ENCODE measurements at places on chromosomes 4 and X.
A peak's percentile ranks its signal among the peaks of the same experiment; 100 is the strongest.

DNA sequence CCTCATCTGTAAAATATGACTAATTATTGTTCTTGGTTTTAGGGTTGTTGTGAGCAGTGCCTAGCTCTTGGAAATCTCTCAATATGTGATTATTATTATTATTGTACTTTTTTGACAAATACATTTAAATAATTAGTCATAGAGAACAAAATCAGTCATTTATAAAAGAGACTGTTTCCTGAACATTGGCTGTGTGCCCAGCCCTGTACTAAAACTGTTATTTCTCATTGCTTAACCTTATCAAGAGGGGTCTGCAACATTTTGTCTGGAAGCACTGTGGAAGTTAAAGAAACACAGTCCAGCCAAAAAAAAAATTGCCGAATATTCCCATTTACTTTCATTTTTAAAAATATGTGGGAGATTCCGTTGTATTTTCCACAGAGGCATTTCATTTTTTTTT, 989.2 kb upstream of the SLIT2 start:
- no peak for DNase-seq

DNA sequence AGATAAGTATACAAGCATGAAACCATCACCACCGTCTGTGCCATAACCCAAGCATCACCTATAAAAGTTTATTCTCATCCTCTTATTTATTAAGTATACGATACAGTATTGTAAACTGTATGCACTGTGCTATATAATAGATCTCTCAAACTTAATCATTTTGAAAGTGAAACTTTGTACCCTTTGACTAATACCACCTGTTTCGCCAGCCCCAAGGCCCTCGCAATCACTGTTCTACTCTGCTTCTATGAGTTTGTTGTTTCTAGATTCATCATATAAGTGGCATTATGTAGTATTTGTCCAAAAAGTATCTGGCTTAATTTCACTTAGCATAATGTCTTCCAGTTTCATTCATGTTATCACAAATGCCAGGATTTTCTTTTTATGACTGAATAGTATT, 72.1 kb upstream of the DOCK11 start:
- peak; percentile 3 for DNase-seq

GRCh38 chrX:118975831-118976598, 1.6 kb downstream of the LONRF3 start:
- DNase-seq, result peak; percentile 40

DNA sequence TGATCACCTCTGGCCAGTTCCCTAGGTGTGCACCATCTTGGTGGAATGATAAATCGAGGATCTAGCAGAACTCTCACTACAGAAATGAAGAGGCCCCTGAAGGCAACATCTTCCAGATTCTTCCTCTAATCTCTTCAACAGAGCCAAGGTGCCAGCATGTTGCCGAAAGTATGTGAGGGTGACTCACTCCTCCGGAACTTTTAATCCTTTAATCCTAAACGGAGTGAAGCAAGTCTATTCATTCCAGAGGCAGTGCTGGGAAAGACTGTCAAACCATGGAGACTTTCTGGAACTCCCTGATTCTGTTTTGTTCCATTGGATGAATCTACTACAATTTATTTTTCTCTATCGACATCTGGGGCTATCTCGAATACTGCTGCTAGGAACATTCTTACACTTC, 68.7 kb downstream of the SUPT20HL2 start:
- DNase-seq, result no peak

DNA sequence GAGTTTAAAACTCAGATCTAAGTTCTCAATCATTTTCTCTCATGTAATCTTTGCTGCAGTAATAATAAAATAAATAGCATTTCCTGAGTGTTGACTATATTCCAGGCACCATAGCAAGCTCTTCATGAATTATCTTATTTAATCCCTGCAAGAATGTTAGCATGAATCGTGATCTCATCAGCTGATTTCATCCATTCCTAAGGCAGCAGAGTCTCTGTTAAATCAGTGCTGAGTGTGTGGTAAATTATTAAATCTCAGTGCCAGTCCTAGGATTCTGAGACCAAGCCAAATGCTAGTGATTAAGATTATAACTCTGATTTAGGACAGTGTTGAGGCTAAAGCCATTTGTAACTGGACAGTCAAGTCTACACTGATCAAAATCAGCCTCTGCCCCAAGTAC, 240.3 kb upstream of the TAPT1 start:
- no peak for DNase-seq

GRCh38 chr4:8788174-8788573, 83.5 kb downstream of the HMX1 start:
- no peak for DNase-seq

- no peak for DNase-seq
Measured at GRCh38 chr4:71415491-71415890, 76.7 kb downstream of the SLC4A4 start.

DNA sequence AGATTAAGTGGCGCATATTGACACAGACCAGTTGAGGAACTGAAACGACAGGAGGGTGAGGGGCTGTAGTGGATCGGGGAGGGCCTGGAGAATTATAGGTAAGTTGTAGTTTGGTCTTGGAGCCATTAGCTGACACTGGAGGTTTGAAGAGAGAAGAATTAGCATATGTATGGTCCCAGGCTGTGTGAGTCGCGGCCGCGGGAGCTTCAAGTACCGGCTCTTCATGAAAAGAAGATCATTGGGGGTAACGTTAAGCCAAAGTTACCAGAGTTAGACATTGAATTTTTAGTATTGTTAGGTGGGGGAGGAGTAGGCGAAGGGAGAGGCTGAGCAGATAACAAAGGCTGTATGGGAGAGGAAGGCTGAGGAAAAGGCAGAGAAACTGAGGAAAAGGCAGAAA, 56.5 kb downstream of the ZNF674 start:
- no peak for DNase-seq

DNA sequence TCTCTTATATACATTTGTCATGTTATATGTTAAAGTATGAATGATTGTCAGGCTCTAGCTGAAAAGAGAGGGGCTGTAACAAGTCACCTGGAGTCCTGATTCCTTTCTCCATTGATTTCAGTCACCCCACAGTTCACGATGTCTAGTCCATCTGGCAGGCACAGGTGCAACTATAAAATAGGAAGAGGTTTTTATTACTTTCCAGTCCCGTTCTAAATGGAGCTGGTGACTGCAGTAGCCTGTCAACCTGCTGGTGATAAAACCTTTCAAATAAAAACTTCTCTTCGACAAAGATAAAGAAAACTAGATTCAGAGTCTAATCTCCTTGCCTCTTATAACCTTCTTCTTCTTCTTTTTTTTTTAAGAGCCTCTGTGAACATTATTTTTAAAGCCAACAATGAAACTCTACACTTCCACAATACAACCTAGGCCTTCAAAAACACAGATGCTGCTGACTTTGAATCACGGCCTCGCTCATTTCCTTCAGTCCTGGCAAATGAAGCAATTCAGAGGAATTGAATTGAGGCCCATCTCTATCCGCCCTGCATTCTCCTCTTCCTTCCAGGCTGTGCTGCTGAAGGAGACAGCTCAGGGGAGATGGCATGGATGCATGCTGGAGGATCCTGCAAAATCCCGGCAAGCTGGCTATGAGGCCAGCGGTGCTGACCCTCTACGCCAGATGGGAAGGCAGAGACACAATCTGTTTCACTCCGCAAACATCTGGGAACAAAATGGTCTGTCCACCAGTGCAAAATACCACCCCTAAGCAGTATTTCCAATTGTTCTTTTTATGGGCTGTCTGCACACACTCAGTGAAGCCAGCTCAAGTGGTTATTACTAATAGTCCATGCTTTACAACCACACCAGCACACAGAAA, 27.3 kb upstream of the CDKN2AIP start:
- DNase-seq, result no peak

DNA sequence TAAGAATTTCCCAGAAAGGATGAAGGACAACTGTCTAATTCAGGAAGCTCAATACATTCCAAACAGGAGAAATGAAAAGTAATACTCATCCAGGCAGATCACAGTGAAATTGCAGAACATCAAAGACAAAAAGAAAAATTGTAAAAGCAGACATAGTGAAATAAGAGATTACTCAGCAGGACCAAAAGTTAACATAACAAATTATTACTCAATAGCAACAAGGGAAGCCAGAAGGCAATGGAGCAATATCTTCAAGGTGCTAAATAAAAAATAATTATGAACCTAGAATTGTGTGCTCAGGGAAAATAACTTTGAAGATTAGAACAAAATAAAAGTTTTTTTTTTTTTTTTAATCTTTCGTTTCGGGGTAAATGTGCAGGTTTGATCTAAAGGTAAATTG, 30.5 kb upstream of the ENPP6 start:
- DNase-seq, result no peak

GRCh38 chr4:177177541-177178081, 132.1 kb upstream of the NEIL3 start:
- DNase-seq, result no peak

- DNase-seq, result no peak
Measured at GRCh38 chrX:118143578-118143977, 27.0 kb upstream of the KLHL13 start.

GRCh38 chr4:77805840-77806239, 13.3 kb downstream of the CNOT6L start:
- DNase-seq, result no peak

DNA sequence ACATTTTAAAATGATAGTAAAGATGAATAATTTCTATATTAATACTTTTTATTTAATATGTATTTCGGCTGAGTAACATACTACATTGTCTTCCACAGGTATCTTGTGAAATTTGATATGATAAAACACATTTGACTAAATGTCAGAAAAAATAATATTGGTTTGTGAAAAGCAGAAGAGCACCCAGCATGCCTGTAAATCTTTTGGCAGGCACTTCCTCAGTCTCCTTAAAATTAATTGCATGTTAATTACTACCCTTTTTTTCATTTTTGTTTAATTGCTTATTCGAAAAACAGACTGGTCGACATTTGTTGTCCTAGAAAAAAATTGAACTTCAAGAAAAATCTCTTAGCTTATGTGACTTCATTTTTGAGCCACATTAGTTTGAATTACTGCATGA, 40.6 kb downstream of the CLCN3 start:
- DNase-seq, result no peak

DNA sequence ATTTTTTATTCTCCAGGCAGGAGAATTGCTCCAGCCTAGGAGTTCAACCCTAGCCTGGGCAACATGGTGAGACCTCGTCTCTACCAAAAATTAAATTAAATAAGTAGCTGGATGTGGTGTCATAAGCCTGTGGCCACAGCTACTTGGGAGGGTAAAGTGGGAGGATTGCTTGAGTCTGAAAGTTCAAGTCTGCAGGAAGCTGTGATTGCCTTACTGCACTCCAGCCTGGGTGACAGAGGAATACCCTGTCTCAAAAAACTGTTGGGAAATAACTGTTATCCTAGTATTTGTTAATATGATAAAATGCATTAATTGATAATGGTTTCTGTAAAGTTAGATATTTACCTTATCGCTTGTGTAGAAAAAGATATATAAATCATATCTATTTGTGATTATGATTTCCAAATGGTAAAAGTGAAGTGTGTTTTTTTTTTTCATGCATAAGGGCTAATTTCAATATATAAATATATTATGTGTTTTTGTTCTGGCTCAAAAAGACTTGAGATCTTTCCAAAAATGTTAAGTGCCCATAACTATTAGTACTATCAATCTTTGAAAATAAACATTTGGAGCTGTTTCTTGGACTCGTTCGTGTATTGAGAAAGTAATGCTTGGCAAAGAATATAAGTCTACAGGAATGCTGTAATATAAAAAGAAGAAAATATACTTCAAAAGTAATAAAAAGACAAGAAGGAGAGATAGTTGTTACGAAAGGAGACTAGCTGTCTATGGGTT, 396.6 kb downstream of the ADGRL3 start:
- no peak for DNase-seq

- DNase-seq, result no peak
Measured at GRCh38 chrX:41481264-41482109, 34.3 kb downstream of the NYX start.

- DNase-seq, result no peak
Measured at GRCh38 chr4:172055498-172055897, 242.3 kb downstream of the GALNTL6 start.

- DNase-seq, result no peak
Measured at GRCh38 chr4:78654807-78655206, 103.2 kb downstream of the ANXA3 start.

DNA sequence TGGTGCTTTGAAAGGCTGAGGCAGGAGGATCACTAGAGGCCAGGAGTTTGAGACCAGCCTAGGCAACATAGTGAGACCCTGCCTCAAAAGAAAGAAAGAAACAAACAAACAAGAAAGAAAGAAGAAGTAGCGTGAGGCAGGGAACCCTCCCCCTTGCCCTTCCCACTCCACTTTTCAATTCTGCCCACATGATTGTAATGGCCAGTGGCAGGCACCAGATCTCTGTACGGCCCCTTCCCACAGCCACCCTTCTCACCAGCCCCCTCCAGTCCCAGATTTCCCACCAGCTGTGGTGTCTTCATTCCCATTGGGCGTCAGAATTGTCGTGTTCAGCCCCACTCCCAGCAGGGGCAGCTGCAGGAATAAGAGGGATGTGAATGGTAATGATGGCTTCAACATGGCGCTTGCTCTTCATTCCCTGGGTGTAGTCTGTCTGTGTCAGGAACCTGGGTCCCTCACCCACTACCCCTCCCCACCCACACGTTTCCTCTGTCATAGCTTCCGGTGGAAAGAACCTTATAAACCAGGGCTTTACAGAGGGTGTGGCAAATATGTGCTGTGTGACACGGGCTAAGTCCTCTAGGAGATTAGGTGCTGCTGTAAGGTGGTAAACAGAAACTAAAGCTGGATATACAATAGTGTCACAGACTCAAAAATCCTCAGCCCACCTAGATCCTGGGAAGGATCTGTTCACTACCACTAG, at the start of gene IL2RG:
Gene IL2RG (minus strand): TSS at position 437 of the 703 bp plus-strand sequence. CDS start 38 bp downstream, at position 399.
- peak; percentile 81 for DNase-seq

GRCh38 chr4:27152703-27153102, 292.1 kb downstream of the STIM2 start:
- no peak for DNase-seq

- DNase-seq, result no peak
Measured at GRCh38 chr4:147286846-147287587, 193.9 kb upstream of the EDNRA start.

DNA sequence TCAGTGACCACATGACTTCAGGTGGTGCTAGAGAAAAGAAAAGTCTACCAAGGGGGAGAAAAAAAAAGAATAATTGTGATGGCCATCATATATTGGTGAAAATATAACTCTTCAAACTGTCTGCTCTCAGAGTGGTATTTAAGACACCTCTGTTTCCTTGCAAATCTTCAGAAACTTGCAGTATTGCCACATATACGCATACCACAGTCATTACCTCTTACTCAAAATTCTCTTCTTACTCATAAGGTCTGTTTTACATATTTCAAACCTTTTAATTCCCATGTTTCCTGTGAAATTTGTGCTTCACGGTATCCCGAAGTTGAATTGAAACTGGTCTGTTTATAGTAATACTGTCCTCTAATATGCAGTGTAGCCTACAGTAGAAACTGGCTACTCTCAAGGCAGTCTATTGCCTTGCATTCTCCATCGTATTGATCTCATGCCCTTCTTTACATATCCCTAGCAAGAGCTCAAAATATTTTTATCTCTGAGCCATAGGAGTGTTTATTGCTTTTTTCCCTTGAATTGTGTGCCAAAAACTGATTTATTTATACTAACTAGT, 34.7 kb upstream of the LHFPL1 start:
- DNase-seq, result no peak

GRCh38 chr4:121951521-121952110, at the start of gene TRPC3:
Gene TRPC3, minus strand, starts transcription at chr4:121952060. Its CDS starts 380 bp downstream, at chr4:121951680.
- peak; percentile 18 for DNase-seq
